ENCODE measurements at places on chromosomes 16 and 17. TPM values are rescaled to one million over a fixed set of nuclear protein-coding genes. Genes with fewer than 3 reads are reported as not detected.

GRCh38 chr17:79558091-79558900, 52.6 kb downstream of the RBFOX3 start:
- H3K36me3 ChIP-seq, result no peaks in the 10 kb centered on the region
- no peak overlapping the region for H3K27ac ChIP-seq
- no peak for DNase-seq
- H3K4me3 ChIP-seq, result no peak overlapping the region

Gene MEOX1
- polyA plus RNA-seq, result 17.0 TPM

Gene PDE6G
- not detected for polyA plus RNA-seq

- no peak overlapping the region for H3K4me3 ChIP-seq
- no peaks in the 10 kb centered on the region for H3K27me3 ChIP-seq
- DNase-seq, result no peak
- H3K27ac ChIP-seq, result no peak overlapping the region
- H3K36me3 ChIP-seq, result no peaks in the 10 kb centered on the region
Observed at GRCh38 chr17:57447990-57448758, 191.9 kb downstream of the MSI2 start.

DNA sequence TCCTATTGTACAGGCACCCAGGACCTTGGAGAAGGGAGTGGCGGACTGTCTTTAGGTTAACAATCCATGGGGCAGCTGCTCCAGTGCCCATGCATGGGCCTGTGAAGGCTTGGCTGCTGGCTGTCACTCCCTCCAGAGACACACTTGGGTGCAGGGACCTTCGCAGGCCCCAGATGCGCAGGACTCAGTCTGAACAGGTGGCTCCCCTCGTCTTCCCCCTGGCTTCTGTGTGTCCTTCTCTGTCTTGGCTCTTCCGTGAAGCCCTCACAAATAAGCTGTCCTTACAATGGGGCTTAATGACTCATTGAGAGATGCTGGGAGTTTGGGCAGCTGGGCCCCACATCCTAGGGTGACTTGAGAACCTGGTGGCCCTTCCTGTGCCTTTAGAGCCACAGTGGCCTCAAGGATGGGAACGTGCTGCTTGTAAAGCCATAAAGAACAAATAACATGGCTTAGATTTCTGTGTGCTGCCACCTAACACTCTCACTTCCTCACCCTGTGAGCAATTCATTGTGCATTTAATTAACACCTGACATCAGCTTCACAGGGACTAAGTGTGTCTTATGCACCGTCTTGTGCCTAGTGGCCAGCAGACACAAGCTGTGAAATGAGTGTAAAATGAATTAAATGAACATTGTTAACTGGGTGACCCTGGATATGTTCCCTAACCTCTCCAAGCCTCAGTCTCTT, 340.7 kb downstream of the SNX29 start:
- no peak overlapping the region for H3K27ac ChIP-seq
- no peak for DNase-seq
- peaks cover 9% of the 10 kb centered on the region for H3K4me1 ChIP-seq
- H3K36me3 ChIP-seq, result no peaks in the 10 kb centered on the region

Gene RND2
- 0.95 TPM for polyA plus RNA-seq

GRCh38 chr17:78231991-78232858, 794 bp downstream of the TMEM235 start:
- H3K27me3 ChIP-seq, result peaks cover 38% of the 10 kb centered on the region
- DNase-seq, result no peak
- no peak overlapping the region for H3K27ac ChIP-seq
- no peak overlapping the region for H3K4me3 ChIP-seq

GRCh38 chr16:66389256-66390176, 23.0 kb downstream of the CDH5 start:
- no peak overlapping the region for H3K27ac ChIP-seq
- no peaks in the 10 kb centered on the region for H3K36me3 ChIP-seq
- H3K4me3 ChIP-seq, result no peak overlapping the region
- no peak for DNase-seq
- H3K27me3 ChIP-seq, result no peaks in the 10 kb centered on the region

DNA sequence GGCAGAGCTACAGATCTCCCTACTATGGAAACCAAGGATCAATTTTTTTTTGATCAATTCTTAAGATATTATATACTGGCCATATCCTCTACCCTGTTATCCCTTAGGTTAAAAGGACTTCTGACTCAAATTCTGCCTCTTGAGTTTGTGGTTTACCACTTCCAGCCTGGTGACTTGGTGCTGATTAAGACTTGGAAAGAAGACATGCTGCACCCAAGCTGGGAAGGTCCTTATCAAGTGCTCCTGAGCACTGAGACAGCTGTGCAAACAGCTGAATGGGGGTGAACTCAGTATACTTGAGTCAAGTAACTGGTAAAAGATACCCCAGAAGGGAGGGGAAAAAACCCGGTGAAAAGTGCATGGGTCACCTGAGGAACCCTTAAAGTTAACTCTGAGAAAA, 20.5 kb upstream of the SPACA3 start:
- H3K4me3 ChIP-seq, result no peak overlapping the region
- no peaks in the 10 kb centered on the region for H3K27me3 ChIP-seq
- no peaks in the 10 kb centered on the region for H3K36me3 ChIP-seq

DNA sequence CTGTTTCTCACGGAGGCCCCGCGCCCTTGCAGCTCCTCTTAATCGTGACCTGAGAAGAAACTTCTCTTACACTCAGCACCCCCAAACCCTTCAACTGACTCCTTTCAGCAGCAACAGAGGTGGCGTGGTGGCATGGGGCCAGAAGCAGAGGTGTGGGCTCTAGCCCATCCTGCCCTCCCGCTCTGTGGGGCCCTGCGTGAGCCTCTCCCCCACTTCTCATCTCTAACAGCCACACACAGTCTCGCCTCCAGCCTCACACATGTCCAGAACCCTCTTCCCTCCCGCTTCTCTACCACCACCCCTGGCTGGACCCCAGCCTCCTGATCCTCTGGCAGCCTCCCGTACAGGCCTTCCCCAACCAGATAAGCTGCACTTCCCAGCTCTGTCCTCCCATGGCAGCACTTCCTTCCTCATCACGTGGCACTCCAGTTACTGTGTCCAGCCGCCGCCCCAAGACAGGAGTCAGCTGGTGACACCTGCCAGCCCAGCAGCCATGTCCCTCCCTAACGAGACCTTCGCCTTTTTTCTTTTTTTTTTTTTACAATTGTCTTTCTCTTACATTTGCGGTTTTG, 30.5 kb downstream of the NSMCE1 start:
- DNase-seq, result peak; percentile 38
- peaks cover 4% of the 10 kb centered on the region for H3K36me3 ChIP-seq
- H3K4me3 ChIP-seq, result no peak overlapping the region
- no peak overlapping the region for H3K27ac ChIP-seq
- peaks cover 68% of the 10 kb centered on the region for H3K4me1 ChIP-seq

DNA sequence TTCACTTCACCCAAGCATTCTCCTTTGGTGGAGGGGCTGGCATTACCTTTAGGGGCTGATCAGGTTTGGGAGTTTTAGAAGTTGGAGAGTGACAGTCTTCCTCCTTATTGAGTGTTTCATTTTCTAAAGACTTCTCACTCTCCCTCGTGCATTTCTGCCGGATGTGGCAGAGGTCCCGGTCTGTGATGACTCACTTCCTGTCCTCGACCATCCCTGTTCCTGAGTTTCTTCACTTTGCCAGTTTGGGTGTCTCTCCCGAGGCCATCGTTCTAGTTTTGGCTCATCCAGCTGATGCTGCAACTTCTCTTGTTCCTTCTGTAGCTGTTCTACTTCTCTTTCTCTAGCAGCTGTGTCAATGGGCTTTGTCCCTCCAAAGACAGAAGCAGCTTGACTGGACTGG, 104.3 kb downstream of the PHKB start:
- H3K27ac ChIP-seq, result peak overlapping the region; percentile 45
- no peaks in the 10 kb centered on the region for H3K36me3 ChIP-seq
- H3K4me3 ChIP-seq, result no peak overlapping the region
- DNase-seq, result peak; percentile 55
- H3K27me3 ChIP-seq, result no peaks in the 10 kb centered on the region

DNA sequence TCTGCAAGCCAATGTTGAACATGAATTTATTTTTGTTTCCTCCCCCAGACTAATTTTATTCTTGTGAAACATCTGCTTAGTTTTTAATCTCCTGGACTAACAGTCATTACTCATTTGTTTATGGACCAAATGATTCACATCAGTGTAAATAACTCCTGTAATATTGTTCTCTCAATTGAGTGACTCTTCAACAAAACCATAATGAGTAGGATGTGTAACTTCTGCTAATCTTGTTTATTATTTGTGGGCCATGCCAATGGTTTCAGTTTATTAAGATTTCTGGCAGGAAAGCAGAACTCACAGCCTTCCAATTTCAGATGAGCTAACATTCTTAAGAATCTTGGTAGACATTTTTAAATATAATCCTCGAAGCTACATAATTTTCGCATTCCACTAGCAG, 1216.3 kb upstream of the GOT2 start:
- H3K27me3 ChIP-seq, result no peaks in the 10 kb centered on the region
- no peaks in the 10 kb centered on the region for H3K36me3 ChIP-seq
- no peak for DNase-seq

Gene MT3
- polyA plus RNA-seq, result 29.8 TPM

Data from heart right ventricle (tissue), 16 donors.